ENCODE measurements at places on chromosomes 5 and 9. TPM values are rescaled to one million over a fixed set of nuclear protein-coding genes. Genes with fewer than 3 reads are reported as not detected.

DNA sequence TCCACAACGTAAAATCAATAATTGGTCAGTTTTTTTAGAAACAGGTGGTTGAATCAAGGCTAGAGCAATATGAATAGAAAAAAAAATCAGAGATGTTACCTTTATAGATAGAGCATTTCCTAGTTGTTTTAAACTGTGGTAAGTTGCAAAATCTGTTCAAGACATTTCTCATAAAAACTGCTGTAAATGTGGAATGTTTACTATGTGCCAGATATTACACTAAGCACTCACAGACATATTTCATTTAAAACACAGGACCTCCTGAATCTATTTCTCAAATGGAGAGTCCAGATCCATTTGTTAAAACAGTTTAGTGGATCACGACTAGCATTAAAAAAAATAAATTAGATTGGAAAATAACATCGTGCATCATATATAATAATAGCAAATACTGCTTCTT lies 570.0 kb upstream of the ZNF608 start:
- DNase-seq, result no peak

GRCh38 chr9:111925784-111926183 lies 29.2 kb downstream of the UGCG start:
- DNase-seq, result no peak

DNA sequence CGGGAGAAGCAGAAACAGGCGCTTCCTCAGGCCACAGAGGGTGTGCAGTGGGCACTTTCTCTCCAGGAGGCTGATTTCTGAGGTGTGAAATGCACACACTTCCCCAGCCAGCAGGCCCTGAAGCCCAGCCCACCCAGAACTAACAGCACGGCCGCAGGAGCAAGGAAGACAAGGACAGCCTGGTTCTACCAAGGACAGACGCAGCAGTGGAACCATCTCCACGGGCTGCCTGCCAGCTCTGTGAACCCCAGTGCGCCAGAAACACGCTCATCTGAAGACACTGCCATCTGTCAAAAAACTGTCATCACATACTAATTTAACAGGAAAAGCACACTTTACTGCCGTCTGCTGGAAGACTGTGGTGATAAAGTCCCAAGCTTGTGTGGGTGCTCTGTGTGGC lies 40.7 kb downstream of the MAPK9 start:
- DNase-seq, result no peak

- DNase-seq, result no peak
These were observed 202.2 kb upstream of the DMRTA1 start for GRCh38 chr9:22244139-22245011.

DNA sequence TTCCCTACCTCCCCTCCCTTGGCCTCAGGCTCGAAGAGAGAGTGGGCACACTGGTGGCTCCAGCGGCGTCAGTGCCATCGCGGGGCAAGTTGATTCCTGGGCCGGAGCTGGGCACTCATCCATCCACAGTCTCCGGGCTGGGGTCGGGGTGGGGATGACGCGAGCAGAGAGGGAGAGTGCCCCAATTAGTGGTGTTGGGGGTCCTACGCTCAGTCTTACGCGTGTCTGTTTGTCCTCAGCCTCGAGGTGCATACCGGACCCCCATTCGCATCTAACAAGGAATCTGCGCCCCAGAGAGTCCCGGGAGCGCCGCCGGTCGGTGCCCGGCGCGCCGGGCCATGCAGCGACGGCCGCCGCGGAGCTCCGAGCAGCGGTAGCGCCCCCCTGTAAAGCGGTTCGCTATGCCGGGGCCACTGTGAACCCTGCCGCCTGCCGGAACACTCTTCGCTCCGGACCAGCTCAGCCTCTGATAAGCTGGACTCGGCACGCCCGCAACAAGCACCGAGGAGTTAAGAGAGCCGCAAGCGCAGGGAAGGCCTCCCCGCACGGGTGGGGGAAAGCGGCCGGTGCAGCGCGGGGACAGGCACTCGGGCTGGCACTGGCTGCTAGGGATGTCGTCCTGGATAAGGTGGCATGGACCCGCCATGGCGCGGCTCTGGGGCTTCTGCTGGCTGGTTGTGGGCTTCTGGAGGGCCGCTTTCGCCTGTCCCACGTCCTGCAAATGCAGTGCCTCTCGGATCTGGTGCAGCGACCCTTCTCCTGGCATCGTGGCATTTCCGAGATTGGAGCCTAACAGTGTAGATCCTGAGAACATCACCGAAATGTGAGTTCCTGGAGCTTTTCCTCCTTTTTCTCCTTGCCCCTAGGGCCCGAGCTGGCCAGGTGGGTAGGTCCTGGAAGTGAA lies 861 bp downstream of the NTRK2 start:
- DNase-seq, result no peak

- no peak for DNase-seq
These were observed 2.5 kb downstream of the PRDM6 start for GRCh38 chr5:123091298-123092222.

DNA sequence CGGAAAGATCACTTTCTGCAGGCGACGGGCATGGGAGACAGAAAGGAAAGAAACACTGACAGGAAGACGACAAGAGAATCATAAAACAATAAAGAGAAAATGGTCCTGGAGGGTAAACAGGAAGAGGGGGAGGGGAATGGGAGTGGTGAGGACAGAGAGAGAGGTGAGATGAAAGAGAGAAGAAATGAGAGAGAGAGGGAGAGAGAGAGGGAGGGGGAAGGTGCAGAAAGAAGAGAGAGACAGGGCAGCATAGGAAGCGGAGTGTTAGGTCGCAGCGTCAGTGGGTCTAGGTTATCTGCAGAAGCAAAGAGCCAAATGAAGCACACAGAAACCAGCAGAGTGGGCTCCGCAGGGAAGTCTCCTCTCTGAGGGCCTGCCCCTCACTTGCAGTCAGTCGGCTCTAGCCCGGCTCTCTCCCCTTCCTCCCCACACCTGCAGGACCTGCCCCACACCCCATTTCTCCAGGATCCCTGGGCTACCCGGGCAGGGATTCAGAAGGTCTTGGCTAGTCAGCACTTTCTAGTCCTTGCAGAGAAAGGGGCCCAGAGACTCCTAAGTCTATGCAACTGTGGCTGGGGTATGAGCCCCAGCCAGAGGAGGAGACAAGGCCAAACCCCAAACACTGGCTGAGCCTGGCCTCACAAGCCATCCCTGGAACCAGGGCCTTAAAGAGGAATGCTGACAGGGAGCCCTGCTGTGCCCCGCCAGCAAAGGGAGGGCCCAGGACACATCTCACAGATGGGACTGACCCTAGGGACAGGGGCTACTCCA lies 29.7 kb upstream of the MEIKIN start:
- DNase-seq, result no peak

DNA sequence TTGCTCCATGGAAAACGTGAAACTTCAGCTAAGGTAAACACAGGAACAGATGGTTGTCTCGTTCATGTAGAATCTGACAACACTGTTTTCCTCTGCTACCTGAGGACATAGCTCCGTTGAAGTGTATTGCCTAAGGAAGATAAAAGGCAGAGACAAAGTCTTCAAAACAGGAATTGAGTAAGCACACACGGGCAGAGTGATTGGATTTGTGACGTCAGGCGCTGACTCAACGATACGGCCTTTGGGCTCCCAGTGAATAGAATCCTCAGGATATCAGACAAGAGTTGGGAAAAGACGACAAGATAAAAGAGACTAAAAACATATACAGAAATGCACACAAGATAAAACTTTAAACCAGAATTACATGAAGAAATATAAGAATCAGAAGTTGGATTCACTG lies 787.1 kb upstream of the CTNND2 start:
- no peak for DNase-seq

- DNase-seq, result peak; percentile 80
These were observed 8.6 kb upstream of the PTGES start for GRCh38 chr9:129761293-129761900.

DNA sequence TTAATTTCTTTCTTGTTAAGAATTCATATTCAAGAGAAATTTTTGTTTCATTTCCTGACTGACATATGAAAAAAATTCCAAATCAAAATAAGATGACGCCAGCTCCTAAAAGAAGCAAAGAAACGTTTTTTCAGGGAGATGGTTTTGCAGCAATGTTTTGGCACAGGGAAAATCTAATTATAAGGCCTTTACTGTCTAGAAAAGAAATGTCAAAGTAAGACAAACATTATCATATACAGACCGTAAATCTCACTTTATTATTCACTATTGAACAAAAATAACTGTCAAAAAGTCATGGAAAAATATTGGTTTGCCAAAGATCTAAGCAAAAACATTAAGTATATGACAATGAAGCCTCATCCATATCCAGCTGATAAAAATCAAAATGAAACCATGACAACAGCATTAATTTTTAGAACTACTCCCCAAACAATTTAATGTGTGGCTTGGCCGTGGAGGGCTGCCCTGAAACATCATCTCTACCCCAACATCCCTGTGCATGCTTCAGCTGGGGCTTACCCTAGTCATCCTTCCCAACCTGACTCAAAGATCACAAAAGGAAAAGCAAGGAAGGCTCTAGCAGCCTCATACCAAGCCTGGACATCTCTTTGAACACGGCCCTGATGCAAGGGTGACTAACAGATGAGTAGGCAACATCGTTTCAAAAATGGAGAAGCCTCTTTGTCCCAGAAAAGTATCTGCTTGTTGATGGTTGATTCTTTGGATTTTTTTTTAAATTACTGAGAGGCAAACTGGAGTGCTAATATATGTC lies 95.6 kb downstream of the ARSB start:
- no peak for DNase-seq

GRCh38 chr5:143129910-143130612 lies 273.4 kb downstream of the NR3C1 start:
- no peak for DNase-seq

DNA sequence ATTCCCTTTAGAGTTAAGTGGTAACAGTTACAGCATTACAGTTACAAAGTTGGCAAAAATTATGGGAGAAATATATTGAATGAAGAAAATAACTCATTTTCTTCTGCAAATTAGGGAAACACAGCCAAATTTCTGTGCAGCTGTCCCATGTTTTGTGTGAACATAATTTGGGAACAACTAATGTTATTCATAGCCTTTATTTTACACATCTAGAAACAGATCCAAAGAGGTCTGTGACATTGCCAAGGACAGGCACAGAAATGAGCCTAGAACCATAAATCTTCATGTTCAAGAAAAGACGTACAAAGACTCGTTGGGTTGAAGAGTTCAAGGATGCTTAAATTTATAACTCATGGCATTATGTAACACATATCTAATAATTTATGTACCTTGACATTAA lies 114.1 kb upstream of the TXNDC8 start:
- DNase-seq, result no peak

- no peak for DNase-seq
These were observed 85.2 kb upstream of the SLC1A3 start for GRCh38 chr5:36521219-36521618.

GRCh38 chr5:154524181-154524580 lies 46.2 kb upstream of the HAND1 start:
- no peak for DNase-seq

- no peak for DNase-seq
These were observed 11.1 kb downstream of the TRIM14 start for GRCh38 chr9:98107926-98108325.

GRCh38 chr5:12214267-12215015 lies 310.2 kb upstream of the CTNND2 start:
- DNase-seq, result no peak

DNA sequence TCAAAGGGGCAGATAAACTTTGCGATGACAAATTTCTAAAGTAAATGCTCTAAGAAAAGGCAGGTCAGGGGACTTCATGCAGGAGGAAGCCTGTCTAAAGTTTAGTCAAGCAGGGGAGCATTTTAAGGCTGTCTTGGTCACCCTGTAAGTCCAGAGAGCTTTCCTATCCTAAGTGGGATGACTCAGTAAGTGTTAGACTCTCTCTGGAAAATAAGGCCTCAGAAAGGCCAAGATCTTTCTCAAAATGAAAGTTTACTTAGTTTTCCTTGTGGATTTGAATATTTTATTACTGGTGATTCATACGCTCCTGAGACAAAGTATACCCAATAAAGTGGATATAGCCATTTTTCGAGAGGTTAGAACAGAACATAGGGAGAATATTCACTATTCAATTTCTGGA lies 806.9 kb upstream of the CDH9 start:
- no peak for DNase-seq

GRCh38 chr9:109118808-109119438 lies 824 bp downstream of the TMEM245 start:
- DNase-seq, result no peak

- no peak for DNase-seq
These were observed 12.2 kb downstream of the TNIP1 start for GRCh38 chr5:151068433-151069197.

- no peak for DNase-seq
These were observed 16.6 kb downstream of the TUT7 start for GRCh38 chr9:86337469-86338108.

DNA sequence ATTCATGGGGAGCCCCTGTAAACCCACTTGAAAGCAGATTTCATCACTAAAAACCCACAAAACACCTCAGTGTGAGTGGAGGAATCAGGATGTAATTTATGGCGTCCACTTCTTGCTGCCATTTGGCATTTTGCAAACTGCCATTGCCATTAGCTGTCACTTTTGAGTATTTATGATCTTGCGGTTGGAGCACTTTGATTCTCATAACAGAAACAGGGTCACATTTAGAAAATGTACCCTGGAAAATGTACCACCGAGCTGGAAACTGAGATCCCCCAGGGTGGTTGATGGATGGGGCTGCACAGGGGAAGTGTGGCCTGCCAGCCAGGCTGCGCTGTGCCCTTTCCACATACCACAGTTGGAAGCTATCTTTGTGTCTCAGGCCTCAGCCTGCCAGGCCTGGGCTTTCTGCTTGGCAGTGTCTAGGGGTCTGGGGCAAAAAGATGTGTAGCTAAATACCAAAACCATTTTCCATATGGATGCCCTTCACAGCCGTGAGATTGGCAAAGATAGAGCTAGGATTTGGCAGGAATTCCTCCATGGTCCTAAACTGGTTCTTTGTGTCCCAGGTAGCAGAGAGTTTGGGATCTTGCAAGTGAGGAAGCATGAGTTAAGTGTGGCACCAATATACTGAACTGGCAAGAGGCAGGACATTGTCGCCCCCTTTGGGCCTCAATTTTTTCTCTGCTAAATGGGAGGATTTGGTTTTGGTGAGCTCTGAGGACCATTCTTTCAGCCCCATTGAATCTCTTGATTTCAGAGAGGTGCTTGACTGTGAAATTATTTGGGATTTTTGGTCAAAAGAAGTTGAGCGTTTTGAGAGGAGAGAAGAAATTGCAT lies 46.2 kb downstream of the GALNT10 start:
- DNase-seq, result no peak

- DNase-seq, result no peak
These were observed 76.5 kb downstream of the PHF2 start for GRCh38 chr9:93652604-93653592.

- DNase-seq, result no peak
These were observed 85.2 kb downstream of the ARSB start for GRCh38 chr5:78899922-78900362.

- no peak for DNase-seq
These were observed 96.5 kb upstream of the PITX1 start for GRCh38 chr5:135130261-135131215.

The PARP8 gene
- 8.3 TPM for polyA plus RNA-seq

The ADGRD2 gene
- polyA plus RNA-seq, result not detected

The OLFML2A gene
- polyA plus RNA-seq, result 2.0 TPM

The RGS3 gene
- polyA plus RNA-seq, result 66.4 TPM

The OR1Q1 gene
- polyA plus RNA-seq, result 1.1 TPM

The HMMR gene
- polyA plus RNA-seq, result 12.0 TPM

The SPINK6 gene
- not detected for polyA plus RNA-seq

The ITGA2 gene
- 5.3 TPM for polyA plus RNA-seq

The CER1 gene
- not detected for polyA plus RNA-seq

Measured in BJ (cell line).